CD4-positive, CD25-positive, alpha-beta regulatory T cell (primary cell): ENCODE measurements at places on chromosomes 5 and 9. TPM values are rescaled to one million over a fixed set of nuclear protein-coding genes. Genes with fewer than 3 reads are reported as not detected.

- no peaks in the 10 kb centered on the region for H3K27me3 ChIP-seq
- no peak overlapping the region for H3K27ac ChIP-seq
- no peak overlapping the region for H3K4me3 ChIP-seq
- DNase-seq, result no peak
- no peaks in the 10 kb centered on the region for H3K36me3 ChIP-seq
Measured at GRCh38 chr9:128215491-128216409, 12.6 kb downstream of the DNM1 start.

DNA sequence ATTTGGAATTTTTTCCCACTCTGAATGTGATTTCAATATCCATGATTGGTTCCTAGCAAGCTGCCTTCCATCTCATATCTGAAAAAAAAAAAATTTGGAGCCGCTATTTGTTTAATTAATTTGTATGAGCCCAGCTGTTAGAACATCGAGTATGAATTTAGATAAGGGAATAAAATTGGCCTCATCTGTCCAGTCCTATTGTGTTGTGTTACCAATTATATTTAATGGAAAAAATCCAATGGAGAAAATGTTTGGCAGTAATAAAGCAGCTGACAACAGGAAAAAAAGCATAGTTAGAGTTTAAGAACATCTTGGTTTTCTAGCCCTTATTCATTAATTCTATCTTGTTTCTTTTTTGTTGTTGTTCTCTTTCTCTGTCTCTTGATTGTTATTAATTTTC lies 735.6 kb upstream of the RIOK2 start:
- H3K27ac ChIP-seq, result no peak overlapping the region
- H3K27me3 ChIP-seq, result no peaks in the 10 kb centered on the region
- no peaks in the 10 kb centered on the region for H3K4me1 ChIP-seq
- no peaks in the 10 kb centered on the region for H3K36me3 ChIP-seq
- no peak for DNase-seq

DNA sequence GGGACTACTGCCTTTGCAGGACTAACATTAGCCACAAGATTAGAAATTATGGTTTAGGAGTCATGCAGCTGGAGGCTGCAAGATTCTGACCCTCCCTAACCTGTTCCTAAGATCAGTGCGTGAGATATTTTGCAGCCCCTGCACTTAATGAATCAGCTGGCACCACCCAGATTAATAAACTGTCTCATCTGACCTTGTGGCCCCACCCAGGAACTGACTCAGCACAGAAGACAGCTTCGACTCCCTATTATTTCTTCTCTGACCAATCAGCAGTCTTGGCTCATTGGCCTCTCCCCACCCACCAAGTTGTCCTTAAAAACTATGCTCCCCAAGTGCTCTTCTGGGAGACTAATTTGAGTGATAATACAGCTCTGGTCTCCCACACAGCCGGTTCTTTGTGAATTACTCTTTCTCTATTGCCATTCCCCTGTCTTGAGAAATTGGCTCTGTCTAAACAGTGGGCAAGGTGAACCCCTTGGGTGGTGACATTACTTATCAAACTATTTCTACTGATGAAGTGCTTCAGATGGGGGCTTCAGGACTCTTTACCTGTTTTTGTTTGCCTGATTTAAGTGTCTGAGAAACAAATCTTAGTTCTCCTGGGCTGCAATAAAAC lies 17.0 kb downstream of the CTSL start:
- H3K27ac ChIP-seq, result no peak overlapping the region
- H3K4me3 ChIP-seq, result no peak overlapping the region
- no peaks in the 10 kb centered on the region for H3K4me1 ChIP-seq
- H3K36me3 ChIP-seq, result no peaks in the 10 kb centered on the region

DNA sequence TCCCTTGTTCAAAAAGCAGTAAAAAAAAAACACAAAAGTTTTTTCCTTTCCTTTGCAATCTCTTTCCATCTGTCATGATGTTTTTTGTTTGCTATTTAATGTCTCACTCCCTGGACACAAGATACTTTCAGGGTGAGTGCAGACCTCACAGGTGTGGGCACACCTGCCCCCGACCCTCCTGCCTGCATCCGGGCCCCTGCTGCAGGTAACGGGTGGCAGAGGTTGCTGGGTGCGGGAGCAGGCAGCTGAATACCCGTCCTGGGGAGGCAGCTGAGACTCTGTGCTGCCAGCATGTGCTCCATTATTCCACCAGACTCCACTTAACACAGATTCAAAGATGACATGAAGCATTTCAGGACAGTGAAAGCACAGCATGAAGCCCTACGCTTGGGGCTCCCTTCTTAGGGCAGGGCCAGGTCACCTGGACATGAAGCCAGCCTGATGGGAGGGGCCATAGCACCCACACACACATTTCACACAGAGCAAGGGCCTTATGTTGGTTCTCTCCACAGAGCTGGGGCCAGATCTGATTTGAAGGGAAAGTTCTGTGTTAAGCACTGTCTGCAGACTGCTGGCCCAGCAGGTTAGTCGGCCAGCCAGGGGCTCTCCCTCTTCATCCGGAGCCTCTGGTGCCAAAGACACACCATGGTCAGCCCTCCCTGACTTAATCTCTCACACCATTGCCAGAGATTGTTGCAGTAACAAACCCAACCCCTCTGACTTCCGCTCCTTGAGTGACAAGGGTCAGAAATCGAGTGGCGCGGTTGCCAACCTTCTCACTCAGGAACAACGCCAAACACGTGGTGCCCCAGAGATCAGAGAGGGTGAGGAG lies 13.0 kb downstream of the NEK6 start:
- no peaks in the 10 kb centered on the region for H3K27me3 ChIP-seq
- H3K4me1 ChIP-seq, result no peaks in the 10 kb centered on the region
- no peaks in the 10 kb centered on the region for H3K36me3 ChIP-seq

The WNT8A gene
- not detected for total RNA-seq

The ABLIM3 gene
- total RNA-seq, result 1.8 TPM

The CCL28 gene
- total RNA-seq, result 14.8 TPM

The NUTM2F gene
- total RNA-seq, result not detected

The NEURL1B gene
- 0.22 TPM for total RNA-seq

The PCDHGA5 gene
- not detected for total RNA-seq
